ENCODE measurements at places on chromosomes 5 and 9.

DNA sequence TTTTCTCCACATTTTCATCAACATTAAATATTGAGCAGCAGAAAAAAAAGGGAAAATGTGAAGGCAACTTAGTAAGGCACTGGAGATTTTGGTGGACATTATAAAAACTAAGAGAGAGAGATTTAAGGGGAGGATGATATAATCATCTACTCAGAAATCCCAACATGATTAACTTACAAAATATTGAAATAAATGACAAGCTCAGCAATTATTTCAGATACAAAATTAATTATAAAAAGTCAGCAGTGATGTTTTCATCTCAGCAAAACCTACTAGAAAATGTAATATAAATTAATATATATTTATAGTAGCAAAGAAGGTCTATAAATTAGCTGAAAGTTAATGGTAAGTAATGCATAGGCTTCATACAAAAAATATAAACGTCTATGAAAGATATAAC is 30.8 kb upstream of the PRDM9 start:
- no peak for DNase-seq

GRCh38 chr5:146009020-146009419 is 72.6 kb downstream of the SH3RF2 start:
- DNase-seq, result no peak

GRCh38 chr9:1522219-1522767 is 472.1 kb downstream of the DMRT2 start:
- DNase-seq, result no peak

- DNase-seq, result peak; percentile 36
Measured at GRCh38 chr5:111278858-111279504, 54.8 kb downstream of the CAMK4 start.

- no peak for DNase-seq
Measured at GRCh38 chr5:143440448-143441115, 37.1 kb upstream of the NR3C1 start.

- peak; percentile 53 for DNase-seq
Measured at GRCh38 chr5:61304590-61305381, 27.3 kb upstream of the ZSWIM6 start.

GRCh38 chr5:72596956-72597355 is 89.7 kb upstream of the ZNF366 start:
- DNase-seq, result no peak

GRCh38 chr5:84403773-84404172 is 19.1 kb upstream of the EDIL3 start:
- peak; percentile 77 for DNase-seq

DNA sequence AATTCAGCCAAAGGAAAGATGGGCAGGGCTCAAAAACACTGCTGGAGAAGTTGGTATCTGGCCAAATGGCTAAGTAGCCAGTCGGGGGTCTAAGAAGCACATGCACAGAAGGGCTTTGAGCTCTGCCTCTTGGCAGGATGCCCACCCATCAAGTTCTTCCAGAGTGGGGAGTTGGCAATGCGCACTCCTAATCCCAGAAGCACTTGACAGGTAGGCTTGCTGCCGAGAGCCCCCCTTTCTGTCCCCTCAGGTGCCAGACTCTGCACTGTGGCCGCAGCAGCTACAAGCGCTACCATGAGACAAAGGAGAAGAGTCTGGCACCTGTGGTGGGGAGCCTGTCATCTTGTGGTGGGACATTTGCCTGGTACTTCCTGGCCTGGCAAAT is 252.9 kb upstream of the SLC24A2 start:
- peak; percentile 18 for DNase-seq

- DNase-seq, result no peak
Measured at GRCh38 chr5:7816535-7816901, 34.4 kb downstream of the CFAP90 start.

GRCh38 chr9:99966716-99967115 is 60.3 kb downstream of the STX17 start:
- peak; percentile 58 for DNase-seq

- DNase-seq, result no peak
Measured at GRCh38 chr9:93028448-93029006, 30.0 kb upstream of the SUSD3 start.

DNA sequence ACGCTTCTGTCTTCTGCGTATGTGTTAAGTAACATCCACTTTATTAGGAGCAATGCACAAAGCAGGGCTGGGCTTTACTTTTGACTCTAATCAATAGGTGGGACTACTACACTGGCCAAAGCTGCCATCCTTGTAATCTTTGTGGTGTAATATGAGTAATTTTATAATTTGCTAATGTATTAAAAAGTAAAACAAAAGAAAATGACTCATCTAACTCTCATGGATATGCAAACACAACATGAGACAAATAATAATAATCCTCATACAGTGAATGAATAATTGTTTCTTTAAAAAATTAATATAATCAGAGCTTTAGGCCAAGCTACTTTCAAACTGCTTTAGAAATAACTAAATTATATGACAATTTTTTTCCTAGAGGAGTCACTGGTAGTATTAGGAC is 90.7 kb downstream of the NR3C1 start:
- DNase-seq, result no peak

DNA sequence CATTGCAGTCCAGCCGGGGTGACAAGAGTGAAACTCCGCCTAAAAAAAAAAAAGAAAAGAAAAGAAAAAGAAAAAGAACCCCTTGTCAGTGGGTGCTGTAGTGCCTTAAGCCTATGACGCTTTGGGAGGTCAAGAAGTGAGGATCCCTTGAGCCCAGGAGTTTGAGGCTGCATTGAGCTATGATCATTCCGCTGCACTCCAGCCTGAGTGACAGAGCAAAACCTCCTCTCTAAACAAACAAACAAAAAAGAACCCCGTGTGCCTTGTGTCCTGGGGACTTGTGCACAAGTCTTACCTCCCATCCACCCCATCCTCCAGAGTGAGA is 33.5 kb upstream of the STXBP1 start:
- no peak for DNase-seq

- no peak for DNase-seq
Measured at GRCh38 chr9:86891091-86891490, 56.2 kb downstream of the GAS1 start.

GRCh38 chr5:145750199-145750598 is 84.9 kb downstream of the PRELID2 start:
- DNase-seq, result peak; percentile 13

All from myocyte (in vitro differentiated cells).